Activated CD4-positive, alpha-beta T cell treated with anti-CD3 and anti-CD28 coated beads, Interleukin-2, amount 50 U/mL, for 24 hours (primary cell): ENCODE measurements at places on chromosomes 12 and 14.

DNA sequence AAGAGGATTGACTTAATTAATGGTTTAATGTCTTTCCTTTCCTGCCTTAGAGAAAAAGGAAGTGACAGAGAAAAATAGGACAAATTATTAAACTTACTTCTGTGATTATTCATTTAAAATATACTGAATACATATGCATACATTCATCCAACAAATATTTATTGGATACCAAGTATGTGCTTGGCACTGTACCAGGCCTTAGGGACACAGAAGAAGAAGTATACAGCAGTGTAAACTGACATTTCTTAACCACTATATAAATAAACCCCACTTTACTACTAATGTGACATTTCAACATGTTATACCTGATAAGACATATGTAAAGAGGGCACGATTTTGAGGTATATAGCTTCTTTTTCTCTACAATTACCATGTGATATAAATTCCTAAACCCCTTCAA is 53.6 kb downstream of the ERO1A start:
- DNase-seq: no peak

- no peak for DNase-seq
These were observed 8.0 kb downstream of the SLC2A14 start for GRCh38 chr12:7864601-7865150.

DNA sequence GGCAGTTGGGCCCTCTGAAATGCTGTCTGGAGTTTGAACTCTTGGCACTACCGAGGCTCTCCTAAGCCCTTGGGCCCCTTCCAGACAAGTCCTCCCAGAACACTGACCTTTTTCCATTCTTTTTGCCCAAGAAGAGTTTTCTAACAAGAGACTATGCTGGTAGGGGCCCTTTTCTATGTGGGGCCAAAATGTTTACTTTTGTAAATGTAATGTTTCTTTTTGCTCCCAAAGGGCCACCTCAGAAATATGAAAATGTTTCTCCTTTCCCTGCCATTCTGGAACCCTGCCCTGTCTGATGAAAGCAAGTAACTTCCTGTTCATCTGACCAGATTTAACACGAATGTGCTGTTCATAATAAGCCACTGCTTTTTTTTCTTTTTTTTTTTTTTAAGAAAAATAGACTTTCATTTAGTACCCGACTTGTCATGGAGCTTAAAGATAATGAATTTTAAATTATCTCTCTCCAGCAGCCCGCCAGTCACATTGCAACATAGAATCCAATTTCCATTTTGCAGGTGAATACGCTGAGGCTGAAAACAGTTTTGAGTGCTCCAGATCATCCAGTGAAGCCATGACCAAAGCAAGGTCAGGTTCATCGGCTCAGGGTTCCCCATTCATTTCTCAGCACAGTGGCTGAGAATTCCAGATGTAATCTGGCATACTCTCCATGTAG is 169.9 kb downstream of the DPF3 start:
- DNase-seq: no peak

GRCh38 chr14:106694638-106695393 is 1168.4 kb downstream of the TMEM121 start:
- DNase-seq: peak; percentile 42

DNA sequence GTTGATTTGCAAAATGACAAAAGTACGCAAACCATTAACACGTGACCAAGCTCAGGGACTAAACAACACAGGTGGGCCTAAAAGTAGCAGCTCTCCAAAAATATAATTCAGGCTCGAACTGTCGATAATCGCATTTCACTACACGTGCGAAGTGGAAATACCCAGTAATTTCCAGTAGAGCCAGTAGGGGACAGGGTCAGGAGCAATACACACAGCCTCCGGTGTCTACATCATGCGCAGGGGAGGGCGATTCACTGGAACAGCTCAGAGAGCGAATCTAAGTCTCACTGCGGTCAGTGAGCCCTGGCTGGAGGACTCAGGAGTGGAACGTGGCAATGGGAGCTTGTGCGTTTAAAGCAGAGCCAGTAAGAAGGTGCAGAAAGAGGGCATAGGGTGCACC is 40.4 kb downstream of the SETD3 start:
- no peak for DNase-seq
